ENCODE measurements at places on chromosomes 11 and 22. TPM values are rescaled to one million over a fixed set of nuclear protein-coding genes. Genes with fewer than 3 reads are reported as not detected.

DNA sequence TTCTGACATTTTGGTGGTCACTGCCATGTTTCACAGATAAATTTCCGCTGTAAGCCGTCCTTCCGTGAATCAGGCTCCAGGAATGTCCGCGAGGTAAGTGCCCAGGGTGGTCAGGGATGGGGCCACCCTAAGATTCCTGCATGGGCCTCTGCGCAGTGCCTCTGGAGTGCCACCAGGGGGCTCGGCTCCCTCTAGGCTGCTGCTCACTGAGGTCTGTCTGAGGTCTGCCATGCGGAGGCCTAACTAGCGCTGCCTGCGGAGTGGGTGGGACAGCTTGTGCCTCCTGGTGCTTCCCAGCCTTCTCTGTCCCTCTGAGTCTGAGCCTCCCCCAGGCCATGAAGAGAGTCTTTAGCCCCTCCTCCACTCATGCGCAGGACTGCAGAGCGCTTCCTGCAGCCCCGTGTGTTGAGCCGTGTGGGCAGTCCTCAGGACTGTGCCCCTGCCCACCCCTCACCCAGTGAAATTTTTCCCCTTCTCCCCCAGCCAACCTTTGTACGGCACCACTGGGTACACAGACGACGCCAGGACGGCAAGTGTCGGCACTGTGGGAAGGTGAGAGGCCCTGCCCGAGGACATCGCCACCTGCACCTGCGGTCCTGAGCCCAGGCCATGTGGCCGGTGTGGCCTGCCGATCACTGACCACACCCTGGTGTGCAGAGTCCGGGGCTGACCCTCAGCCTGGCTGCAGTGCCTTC lies 11.9 kb upstream of the MDK start:
- no peak for DNase-seq

DNA sequence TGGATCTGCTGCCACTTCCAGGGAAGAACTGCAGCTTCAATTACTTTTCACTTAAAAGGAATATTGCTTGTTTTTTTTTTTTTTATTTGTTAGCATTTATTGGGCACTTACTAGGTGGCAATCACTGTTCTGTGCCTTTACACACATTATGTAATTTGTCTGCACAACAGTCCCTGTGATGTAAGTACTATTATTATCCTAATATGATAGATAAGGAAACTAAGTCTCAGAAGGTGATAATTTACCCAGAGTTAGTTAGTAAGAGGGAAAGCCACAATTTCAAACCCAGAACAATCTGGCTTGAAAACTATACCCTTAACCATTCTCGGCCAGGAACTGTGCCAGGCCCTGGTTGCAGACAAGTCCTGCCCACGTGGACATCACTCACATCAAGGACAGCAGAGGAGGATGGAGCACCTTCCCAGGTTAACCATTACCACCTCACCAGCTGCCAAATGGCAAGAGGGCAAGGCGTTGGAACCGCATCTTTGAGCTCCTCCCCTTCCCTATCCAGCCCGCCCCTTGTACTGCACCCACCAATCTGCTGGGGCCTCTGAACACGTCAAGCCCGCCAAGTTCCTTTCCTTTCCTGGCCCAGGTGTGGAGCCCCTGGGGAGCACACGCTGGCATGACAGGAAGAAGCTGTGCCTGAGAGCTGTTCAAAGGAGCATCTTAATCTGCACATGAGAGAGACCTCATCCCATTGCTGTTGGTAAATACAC lies 78.4 kb downstream of the NAV2 start:
- DNase-seq: no peak

- DNase-seq: no peak
These were observed 166.2 kb downstream of the LDLRAD3 start for GRCh38 chr11:36109850-36110606.

The IRAG1 gene
- total RNA-seq: 3.4 TPM

- DNase-seq: no peak
These were observed 19.3 kb upstream of the NUCB2 start for GRCh38 chr11:17257196-17257595.

DNA sequence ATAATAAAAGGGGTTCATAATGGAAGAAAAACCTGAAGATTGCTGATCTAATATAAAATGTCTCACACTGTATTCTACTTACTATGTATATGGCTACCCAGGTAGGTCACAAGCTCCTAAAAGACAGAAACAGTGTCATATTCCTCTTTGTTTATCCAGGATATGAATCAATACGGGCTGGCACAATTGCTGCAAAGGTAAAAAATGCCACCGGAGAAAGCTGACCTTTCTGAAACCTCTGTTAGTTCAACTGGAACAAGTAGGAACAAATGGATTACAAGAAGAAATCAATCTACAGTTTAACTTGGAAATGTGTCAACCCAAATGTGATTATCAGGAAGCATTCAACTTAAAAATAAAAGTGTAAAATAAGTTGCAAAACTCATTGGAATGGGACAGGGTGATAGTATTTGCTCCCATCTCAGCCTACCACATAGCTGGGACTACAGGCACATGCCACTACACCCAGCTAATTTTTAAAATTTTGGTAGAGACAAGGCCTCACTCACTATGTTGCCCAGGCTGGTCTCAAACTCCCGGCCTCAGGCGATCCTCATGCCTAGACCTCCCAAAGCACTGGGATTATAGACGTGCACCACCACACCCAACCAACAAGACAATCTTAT lies 27.6 kb downstream of the SLC35F2 start:
- DNase-seq: no peak

Measured in skin of body (tissue), 3 donors.